ENCODE measurements at places on chromosomes 7 and 10.

DNA sequence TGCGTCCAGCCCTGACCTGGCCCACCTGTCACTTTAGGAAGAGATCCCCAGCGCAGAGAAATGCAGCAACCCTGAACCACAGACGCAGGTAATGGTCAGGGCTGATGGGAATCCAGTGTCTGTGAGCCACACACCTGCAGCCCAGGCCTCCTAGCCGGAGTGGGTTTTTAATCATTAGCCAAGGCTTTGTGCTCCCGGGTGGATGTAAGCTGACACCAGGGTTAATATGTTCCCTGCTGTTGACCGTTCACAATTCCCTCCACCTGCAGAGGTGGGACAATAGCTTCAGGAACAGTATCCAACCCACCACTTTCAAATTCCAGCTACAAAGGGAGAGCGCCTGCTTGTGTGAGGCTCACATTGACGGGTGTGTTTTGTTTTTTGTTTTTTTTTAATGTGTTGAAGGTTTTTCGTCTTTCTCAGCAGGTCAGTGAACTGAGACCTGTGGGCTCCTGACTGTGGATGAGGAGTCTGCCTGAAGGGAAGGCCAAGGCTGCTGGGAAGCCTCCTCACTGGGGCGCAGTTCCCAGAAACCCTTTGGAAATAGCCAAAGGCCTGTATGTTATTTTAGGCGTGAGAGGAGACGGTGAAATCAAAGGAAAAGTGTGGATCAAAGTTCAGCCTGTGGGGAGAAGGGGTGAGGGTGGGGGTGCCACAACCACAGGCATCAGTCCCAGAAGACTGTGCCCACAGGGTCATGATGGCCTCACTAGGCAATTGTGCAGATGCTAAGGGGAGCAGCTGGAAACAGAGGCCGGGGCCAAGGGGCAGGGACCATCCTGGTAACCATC lies 111.1 kb downstream of the TNS3 start:
- DNase-seq = no peak

- DNase-seq = no peak
These were observed 98.2 kb downstream of the PRLHR start for GRCh38 chr10:118497227-118497626.

DNA sequence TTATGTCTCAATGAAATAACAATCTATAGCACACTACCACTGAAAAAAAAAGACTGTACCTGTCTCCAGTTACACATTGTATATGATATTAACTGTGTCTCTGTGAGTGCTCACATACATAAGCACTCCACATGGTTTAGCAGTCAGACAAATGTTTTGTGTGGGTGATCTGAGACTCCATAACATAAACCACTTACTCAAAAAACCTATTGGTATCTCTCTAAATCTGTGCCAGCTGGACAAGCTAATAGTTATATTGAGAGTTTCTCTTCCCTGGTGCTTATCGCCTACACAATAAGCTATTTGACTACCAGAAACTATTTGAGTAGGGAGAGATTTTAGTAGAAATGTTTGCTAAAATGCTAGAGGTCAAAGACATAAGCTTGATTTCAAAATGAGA lies 190.1 kb upstream of the AGR3 start:
- no peak for DNase-seq

GRCh38 chr7:106462365-106462859 lies 177.6 kb upstream of the NAMPT start:
- DNase-seq = peak; percentile 26

- no peak for DNase-seq
These were observed 19.5 kb downstream of the GLI3 start for GRCh38 chr7:42217548-42217947.

DNA sequence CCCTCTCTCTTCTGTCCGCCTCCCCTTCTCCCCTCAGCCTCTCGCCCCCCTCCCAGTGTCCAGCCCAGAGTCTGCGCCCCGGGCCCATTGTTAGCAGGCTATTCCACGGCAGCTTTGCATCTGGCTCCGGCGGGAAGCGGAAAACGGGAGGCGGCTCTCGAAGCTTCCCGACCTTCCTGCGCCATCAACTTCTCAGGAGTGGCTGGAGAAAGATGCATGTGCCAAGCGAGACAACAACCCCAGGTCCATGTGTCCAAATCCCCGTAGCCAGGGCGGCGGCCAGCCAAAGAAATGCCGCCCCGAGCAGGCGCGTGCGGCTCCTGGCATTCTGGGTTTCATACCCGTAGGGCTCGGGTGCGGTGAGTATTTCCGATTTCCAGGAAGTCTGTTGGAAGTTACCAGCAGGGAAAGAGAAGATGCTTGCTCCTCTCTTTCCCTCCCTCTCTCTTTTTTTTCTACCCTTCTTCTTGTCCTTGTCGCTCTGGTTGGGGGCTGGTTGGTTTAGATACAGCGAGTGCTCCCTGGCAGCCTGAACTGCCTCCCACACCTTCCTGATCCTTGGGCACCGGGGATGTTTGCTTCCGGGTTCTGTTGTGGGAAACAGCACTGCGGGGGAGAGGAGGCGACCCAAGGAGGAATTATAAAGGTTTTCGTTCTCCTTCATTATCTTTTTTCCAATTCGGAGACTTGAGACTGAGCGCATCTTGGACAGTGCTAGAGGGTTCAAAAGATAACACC lies 1.2 kb upstream of the HOXA2 start:
- no peak for DNase-seq

GRCh38 chr7:105719395-105719794 lies 138.1 kb upstream of the EFCAB10 start:
- DNase-seq = no peak

DNA sequence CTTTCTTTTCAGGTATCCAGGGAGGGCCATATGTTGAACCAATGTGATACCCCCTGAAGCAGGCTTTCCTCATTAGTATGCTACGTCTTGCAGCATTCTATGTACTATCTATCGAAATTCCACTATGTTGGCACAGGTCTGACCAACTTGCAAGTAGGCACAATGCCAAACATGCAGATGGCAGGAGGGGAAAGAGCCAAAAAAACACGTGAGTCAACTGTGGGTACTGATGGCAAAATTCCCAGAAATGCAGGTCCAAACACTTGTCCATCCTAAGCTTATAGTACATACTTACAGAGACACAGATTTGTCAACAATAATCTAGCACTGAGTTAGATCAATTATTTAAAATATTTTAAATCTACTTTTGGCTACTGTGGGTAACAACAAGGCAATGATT lies 394.9 kb downstream of the DGKB start:
- DNase-seq = no peak

All from amniotic stem cell (primary cell).